ENCODE measurements at places on chromosomes 1 and 21.
A peak's percentile ranks its signal among the peaks of the same experiment; 100 is the strongest.

DNA sequence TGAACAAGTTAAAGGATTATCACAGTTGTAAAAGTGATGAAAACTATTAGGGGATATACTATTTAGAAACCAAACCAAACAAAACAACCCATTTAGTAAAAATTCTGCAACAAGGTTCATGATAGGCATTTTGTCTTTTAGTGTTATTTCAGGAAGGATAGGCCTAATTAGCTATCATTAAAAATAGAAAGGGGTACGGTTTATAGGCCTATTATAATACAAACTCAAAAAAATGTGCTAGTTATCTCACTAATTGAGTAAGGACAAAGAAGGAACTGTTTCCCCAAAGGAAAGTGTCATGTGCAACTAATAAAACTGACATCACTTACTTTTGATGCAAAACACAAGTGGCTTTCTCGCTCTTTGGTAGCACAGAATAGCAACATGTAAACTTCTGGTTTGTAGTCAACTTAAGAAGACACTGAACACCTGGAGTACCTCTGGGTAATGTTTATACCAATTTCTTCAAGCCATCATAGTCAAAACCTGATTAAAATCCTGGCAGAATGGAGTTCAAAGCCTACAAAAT, 28.5 kb downstream of the SLC16A1 start:
- DNase-seq, result no peak

DNA sequence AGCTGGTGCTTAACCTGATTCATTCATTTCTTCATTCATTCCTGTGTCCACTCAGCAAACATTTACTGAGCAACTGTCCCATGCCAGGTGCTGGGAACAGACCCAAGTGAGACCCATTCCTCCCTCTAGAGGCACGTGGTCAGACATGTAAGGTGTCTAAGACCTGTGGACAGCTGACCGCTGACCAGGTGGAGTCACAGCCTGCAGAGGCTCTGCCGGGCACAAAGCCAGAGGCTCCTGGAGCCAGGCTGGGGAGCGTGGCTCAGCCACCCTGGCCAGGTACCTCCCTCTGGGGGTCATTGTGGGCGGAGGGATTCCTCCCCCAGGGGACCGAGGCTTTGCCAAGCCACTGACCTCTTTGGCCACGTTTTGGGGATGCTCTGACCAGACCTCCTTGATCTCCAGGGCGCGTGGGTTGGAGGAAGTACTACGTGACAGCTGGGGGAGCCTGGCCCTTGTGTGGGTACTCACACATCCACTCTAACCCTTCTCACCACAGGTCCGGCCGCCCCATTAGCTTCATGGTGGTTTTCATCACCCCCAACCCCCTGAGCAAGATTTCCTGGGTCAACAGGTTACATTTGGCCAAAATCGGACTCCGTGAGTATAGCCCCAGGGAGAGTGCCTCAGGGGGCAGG, 100.3 kb downstream of the ARHGEF10L start:
- DNase-seq, result no peak

DNA sequence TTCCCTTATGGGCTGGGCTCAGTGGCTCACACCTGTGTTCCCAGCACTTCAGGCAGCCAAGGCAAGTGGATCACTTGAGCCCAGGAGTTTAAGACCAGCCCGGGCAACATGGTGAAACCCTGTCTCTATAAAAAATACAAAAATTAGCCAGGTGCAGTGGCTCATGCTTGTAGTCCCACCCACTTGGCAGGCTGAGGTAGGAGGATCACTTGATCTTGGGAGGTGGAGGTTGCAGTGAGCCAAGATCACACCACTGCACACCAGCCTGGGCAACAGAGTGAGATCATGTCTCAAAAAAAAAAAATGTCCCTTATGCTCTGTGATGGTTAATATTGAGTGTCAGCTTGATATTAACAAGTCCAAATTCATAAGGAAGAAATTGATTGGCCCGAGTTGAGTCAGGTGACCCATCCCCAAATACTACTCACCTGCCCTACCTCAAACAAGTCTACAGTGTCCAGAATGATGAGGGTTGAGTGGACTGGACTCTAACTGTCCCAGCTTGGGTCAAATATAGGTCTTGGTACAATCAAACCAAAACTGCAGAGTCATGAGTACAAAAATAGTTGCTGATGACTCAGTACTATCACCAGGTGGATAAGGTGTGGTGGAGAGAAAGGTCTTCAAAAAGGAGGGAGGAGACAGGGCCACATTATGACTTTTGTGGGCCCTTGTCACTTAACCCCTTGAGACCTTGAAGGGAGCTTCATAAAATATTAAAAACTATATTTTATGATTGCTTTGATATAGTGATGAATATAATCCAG, 161.0 kb downstream of the ZNF326 start:
- DNase-seq, result no peak

DNA sequence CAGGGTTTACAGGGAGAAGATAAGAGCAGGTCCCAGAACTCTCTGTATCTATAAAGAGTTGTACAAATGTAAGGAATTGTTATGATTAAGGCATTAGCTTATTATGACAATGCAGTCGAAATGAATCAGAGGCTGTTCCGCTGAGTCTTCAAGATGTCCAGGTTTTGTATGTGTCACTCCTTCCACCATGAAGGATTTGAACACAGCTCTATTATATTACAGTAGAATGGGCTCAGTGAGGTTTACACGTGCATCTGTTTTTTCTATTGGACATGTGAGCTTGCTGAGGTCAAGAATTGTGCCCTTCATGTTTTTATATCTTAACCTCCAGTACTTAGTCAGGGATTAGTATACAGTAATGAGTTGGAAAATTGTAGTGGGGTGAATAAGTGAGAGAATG, 86.3 kb downstream of the MPZL1 start:
- no peak for DNase-seq

DNA sequence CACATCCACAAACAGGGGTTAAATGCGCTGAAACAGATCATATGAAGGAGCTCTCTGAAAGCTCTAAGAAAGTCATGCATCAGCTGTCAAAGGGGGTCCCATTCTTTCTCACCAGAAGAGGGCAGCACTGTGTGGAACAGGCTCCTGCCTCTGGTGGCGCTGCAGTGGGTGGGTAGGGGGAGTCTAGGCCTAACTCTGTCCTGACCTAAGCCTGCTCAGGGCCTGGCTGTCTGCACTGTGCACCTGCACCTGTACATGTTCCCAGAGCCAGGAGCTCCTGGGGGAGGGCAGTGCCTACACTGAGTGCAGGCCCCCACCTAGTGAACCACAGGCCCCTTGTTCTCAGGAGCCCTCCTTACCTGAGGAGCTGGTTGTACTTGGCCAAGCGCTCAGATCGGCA, 16.0 kb downstream of the ENO1 start:
- peak; percentile 41 for DNase-seq

DNA sequence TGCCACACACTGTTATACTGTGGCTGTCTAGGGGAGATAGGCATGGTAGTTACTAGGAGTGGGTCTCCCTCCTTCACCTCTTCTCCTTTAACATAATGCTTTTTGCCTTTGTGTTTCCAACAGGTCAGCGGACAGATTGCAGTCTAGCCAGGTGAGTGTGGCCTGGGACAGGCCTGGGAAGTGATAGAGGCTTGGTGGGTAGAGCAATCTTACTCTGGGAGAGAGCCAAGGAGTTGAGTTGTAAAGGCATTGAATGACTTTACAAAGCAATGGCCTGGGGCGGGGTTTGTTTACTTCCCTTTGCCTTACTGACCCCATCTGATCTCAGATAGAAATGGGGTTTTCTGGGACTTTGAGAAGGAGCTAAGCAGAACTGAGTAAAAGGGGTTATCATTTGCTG, 51.0 kb upstream of the IKBKE start:
- no peak for DNase-seq

All from SJSA1 (cell line).